ENCODE measurements at places on chromosomes 7 and 10.

DNA sequence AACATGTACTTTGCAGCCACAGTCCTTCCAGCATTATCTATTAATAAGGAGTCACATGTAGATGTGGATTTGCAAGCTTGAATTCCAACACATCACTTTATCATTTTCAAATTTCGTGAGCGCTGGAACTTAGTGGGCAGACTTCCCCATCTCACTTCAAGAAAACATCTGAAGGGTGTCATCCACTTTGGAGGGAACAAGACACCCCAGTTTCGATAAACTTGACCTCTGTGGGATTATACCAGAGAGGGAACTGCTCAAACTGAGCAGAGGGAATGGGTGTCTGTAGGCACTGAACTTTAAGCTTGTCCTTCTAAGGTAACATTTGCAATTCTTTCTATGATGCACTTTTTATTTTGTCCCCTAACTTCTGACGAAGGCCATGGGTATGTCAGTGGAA, 27.5 kb downstream of the ADRB1 start:
- no peak for DNase-seq

GRCh38 chr10:113125612-113126011, 175.6 kb downstream of the TCF7L2 start:
- DNase-seq: no peak

GRCh38 chr7:102908676-102909075, 4.1 kb upstream of the LRRC17 start:
- no peak for DNase-seq

GRCh38 chr10:88379575-88379974, 203.5 kb downstream of the RNLS start:
- DNase-seq: no peak

DNA sequence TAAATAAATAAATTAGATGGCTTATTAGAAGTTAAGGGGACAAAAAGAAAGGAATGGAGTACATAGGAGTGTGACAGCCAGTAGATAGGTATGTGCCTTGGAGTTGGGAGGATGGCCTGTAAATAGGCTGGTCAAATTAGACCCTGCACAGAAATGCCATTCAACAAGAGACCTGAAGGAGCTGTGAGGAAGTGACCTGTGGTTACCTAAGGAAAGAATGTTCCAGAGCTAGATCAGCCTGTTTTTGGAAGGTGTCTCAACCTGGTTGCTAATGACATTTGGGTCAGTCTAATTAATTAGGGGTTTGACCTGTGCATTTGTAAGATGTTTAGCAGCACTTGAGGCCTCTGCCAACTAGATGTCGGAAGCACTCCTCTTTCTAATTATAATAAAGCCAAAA, 315.3 kb upstream of the PLXDC2 start:
- DNase-seq: no peak

DNA sequence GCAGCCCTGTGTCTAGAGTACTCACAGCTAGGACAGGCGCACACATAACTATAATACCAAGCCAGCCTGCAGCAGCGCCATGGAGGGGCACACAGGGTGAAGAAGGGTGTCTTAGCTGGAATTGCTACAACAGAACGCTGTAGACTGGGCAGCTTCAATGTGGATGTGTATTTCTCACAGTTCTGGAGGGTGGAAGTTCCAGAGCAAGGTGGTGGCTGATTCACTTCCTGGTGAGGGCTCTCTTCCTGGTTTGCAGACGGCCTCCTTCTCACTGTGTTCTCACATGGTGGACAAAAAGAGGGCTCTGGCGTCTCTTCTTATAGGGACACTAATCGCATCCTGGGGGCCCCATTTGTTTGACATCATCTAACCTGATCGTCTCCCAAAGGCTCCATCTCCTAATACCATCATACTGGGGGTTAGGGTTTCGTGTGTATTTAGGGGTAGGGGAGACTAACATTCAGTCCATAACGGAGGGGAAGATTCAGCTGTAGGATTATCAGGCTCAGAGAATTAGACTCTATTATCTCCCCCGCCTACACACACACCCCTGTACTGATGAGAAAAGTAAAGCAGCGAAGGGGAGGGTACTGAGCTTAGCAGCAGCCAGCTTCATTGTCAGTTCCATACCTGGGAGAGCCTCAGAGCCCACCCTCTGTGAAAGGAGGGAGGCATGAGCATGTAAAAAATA, 289.1 kb downstream of the CCDC3 start:
- DNase-seq: no peak

DNA sequence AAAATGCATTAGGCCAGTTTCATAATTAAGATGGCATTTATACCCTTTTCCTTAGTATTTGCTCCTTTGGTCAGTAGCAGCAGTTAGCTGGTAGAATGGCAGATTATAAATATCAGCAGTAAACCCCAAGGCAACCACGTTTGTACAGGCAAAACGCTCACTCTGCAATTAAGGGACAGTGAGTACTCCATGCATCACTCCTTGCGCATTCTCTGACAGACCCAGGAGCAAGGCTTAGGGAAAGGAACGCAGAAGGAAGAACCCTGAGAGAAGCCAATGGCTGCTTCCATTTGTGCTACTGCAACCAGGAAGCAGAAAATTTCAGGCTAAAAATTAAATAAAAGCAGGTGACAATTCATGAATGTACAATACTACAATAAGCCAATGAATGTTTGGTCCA, 12.9 kb downstream of the ETV1 start:
- DNase-seq: no peak

DNA sequence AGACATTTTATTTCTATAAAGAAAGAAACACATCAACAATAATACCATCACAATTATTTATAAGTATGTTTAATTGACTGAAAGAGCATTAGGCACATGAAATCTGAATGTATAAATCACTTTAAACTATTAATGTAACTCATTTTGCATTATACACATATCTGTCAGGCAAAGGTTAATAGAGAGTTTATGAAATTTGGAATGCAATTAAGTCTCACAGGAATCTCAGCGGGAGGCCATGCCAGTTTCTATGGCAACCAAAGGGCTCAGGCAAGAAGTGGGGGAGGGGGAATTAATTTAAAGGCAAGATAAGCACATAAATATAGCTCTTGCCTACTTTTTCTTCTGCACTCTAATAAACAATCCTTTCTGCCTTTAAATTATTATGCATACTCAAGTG, 152.6 kb downstream of the SLC16A9 start:
- DNase-seq: no peak

DNA sequence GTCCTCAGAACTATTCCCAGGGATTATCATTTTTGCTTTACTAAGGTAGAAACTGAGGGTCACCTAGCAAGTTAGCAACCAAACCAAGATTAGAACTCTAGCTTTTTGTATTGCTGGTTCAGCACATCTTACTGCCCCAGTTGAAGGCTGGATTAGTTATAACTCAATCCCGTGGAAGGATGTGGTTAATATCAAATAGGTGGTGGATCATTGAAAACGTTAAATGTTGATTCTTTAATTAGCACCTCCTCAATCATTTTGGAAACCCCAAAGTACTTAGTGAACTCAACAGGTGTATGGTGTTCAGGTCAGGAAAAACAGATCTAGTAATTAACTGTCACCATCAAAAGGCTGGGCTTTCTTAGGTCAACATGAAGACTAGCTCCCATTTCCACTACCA, 152.4 kb downstream of the ARID5B start:
- DNase-seq: no peak

GRCh38 chr7:128446306-128446705, 9.4 kb upstream of the HILPDA start:
- no peak for DNase-seq

- DNase-seq: no peak
These were observed 15.5 kb upstream of the SLC18A3 start for GRCh38 chr10:49594594-49594993.

DNA sequence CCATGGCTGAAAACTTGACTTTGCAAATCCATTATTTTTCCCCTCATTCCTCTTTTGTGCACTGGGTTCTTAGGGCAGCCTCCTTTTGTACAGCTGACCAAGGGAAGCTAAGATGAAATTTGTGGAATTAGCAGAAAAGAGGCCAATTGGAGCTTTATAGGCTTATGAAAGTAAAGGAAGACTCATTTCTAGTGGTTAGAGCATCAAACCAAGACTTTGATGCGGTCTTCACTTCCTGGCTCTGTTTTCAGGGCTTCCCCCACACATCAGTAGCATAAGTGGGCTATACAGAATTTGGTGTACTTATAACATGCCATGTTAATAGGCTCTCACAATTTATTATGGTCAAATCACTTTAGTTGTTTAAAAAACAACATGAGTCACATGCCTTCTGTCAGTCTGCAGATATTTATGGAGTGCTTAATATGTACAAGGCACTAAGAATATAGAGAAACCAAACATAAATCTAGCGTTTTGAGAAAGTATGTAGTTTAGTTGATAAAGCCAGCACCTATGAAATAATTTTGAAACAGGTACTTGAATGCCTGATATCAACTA, 5.7 kb downstream of the AUTS2 start:
- no peak for DNase-seq

GRCh38 chr10:43071865-43072650, 4.8 kb upstream of the RET start:
- DNase-seq: no peak

DNA sequence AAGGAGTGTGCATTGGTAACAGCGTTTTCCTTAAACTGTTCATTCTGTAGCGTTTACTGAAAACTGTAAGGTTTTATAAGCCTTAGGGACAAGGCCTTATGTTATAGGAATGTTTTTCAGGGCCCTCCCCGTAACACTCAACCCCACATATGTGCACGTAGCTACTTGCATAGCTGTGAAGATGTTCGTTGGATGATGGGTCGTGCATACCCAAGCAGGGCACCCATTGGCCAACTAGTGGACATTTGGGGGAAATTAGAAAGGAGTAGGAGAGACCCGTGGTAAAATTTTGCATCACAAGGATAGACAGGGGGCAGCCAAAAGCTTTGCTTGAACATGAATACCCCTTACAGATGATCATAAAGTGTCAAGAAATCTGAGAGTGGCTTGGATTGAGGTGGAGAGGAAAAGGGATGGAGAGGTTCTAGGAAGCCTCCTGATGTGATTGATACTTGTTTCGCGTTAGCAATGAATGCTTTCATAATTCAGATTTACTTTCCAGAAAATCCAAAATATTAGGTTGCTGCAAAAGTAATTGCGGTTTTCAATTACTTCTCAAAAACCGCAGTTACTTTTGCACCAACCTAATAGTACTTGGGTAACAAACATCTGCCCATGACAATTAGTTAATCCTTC, 878 bp downstream of the SEC61A2 start:
- no peak for DNase-seq

GRCh38 chr10:89566992-89567391, 31.6 kb upstream of the SLC16A12 start:
- DNase-seq: no peak

DNA sequence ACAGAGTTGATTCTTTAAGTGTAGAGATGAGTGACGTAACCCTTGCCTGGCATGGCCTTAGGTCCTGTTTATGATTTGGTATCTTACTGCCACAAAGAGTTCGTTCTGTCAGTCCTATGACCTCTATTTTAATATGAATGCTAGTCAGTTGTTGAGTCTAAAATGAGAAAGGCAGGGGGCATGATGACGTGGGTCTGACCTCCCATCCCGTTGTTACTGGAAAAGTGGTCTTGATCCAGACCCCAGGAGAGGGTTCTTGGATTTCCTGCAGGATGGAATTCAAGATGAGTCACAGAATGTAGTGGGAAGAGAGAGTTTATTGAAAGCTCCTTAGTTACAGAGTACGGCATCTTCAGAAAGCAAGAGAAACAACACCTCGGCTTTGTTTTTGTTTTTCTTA, 317.0 kb upstream of the COBL start:
- DNase-seq: no peak

- DNase-seq: no peak
These were observed 218.0 kb upstream of the ZNF32 start for GRCh38 chr10:43866712-43867111.

DNA sequence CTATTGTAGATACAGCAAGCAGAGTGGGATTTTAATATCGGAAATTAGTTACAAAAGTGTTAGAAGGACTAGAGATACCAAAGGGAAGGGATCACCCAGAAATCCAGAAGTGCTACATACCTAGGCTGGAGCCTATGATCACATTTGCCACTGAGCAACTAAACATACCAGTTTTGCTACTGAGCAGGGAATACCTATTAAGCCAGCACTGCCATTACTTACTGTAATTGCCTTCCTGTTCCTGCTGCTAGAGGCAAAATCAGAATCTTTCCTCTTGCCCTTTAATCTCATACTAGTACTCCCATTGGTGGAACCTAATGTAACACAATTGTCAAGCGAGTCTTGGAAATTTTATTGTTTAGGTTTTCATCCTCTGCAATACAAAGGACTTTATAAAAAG, 121.7 kb downstream of the ATRNL1 start:
- DNase-seq: no peak

- no peak for DNase-seq
These were observed 7.7 kb downstream of the TM9SF3 start for GRCh38 chr10:96579133-96579532.

DNA sequence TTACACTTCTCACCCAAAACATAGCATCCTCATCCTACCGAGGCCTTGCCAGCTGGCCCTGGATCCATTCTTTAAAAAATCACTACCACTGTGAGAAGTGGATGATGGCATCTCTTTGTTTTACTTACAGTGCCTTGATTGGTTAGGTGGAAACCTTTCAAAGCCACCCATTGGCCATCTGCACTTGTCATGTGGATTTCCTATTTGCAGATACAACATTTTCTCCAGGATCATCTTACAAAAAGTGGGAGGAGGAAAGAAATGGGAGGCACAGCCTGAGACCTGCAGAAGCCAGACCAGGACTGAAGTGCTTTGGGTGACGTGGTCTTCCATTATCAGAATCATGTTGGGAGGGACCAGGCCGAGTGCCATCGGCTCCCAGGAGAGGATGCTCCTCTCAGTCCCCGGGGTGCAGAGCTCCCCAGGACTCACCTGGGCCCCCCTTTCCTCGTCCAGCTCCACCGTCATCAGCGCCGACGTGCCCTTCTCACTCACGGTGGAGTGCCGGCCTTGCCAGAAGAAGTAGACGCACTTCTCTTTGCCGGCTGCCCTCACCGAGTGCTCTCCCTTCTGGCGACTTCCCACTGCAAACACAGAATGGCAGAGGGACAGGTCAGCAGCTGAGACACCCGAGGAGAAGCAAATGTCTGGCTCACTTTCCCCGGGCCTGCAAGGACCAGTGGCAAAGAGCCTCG, 161.2 kb downstream of the SVIL start:
- DNase-seq: no peak

GRCh38 chr10:110413049-110413783, 84.5 kb upstream of the DUSP5 start:
- DNase-seq: no peak

DNA sequence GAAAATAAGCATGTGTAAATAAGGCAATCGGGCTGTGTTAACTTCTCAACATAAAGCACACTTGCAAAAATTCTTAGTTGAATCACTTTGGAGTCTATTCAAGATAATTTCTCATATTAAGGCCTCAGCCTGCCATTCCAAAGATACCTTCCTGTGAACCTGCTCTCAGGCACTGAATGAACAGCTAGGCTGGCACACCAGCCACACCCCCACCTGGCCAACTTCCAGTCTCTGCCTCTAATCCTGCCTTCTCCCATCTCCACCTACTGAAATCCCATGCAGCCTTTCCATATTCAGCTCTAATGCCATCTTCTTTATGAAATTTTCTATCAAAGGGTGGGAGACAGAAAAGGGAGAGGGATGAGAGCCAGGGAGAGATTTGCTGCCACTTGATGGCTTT, 17.1 kb upstream of the MACROH2A2 start:
- no peak for DNase-seq

- no peak for DNase-seq
These were observed 5.2 kb downstream of the ABCA13 start for GRCh38 chr7:48176356-48176893.

All from stimulated activated CD4-positive, alpha-beta T cell treated with anti-CD3 and anti-CD28 coated beads, Interleukin-1b, Interleukin-23, amount 100 ng/mL, for 1 hour (primary cell).